Activated CD4-positive, alpha-beta memory T cell treated with anti-CD3 and anti-CD28 coated beads, Interleukin-2, amount 10 ng/mL, durations not matched to agents 7 days and 5 days (primary cell): ENCODE measurements at places on chromosomes 2 and 18.

- H3K36me3 ChIP-seq: no peaks in the 10 kb centered on the region
- H3K4me1 ChIP-seq: no peaks in the 10 kb centered on the region
- H3K27me3 ChIP-seq: no peaks in the 10 kb centered on the region
These were observed 496.3 kb downstream of the SLC4A3 start for GRCh38 chr2:220123751-220124150.

DNA sequence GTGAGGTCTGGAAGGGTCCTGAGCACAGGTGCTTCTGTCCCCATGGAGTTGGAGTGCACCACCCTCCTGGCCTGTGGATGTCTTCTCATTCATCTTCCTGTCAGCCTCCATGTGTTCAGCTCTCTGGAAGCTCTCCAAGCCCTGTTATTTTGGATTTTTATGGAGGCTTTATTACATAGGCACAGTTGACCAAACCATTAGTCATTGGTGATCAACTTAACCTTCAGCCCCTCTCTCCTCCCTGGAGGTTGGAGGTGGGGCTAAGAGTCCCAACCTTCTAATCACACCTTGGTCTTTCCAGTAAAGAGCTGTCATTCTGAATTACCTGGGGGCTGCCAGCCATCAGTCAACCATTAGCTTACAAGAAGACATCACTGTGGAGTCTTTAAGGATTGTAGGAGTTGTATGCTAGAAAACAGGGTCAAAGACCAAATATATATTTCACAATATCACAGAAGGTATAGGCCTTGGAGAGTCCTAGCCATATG, 7.5 kb upstream of the MCFD2 start:
- no peak overlapping the region for H3K4me3 ChIP-seq
- no peak overlapping the region for H3K27ac ChIP-seq
- no peak for DNase-seq
- H3K4me1 ChIP-seq: peaks cover 19% of the 10 kb centered on the region
- H3K36me3 ChIP-seq: peaks cover 17% of the 10 kb centered on the region

DNA sequence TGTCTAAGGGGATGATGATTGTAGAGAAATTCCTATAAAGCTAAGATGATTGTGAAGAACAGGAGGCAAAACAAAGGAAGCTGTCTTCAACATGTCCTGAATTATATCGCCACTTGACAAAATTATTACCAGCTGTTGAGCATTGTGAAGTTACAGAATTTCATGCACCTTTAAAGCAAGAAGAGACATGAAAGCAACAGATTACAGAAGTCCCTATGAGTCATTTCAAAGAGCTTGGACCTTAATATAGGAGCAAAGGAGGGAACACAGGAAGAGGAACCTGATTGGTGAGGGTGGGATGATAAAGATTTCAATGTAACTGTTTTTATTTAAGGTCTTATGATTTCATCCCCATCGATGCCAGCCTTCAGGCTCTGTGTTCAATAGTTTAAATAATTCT, 526.9 kb upstream of the HNMT start:
- H3K4me1 ChIP-seq: no peaks in the 10 kb centered on the region
- DNase-seq: no peak
- H3K27ac ChIP-seq: no peak overlapping the region
- no peak overlapping the region for H3K4me3 ChIP-seq

GRCh38 chr2:29376541-29376940, 261.3 kb downstream of the CLIP4 start:
- H3K36me3 ChIP-seq: no peaks in the 10 kb centered on the region
- H3K4me1 ChIP-seq: no peaks in the 10 kb centered on the region
- DNase-seq: no peak
- H3K27me3 ChIP-seq: peaks cover 17% of the 10 kb centered on the region

DNA sequence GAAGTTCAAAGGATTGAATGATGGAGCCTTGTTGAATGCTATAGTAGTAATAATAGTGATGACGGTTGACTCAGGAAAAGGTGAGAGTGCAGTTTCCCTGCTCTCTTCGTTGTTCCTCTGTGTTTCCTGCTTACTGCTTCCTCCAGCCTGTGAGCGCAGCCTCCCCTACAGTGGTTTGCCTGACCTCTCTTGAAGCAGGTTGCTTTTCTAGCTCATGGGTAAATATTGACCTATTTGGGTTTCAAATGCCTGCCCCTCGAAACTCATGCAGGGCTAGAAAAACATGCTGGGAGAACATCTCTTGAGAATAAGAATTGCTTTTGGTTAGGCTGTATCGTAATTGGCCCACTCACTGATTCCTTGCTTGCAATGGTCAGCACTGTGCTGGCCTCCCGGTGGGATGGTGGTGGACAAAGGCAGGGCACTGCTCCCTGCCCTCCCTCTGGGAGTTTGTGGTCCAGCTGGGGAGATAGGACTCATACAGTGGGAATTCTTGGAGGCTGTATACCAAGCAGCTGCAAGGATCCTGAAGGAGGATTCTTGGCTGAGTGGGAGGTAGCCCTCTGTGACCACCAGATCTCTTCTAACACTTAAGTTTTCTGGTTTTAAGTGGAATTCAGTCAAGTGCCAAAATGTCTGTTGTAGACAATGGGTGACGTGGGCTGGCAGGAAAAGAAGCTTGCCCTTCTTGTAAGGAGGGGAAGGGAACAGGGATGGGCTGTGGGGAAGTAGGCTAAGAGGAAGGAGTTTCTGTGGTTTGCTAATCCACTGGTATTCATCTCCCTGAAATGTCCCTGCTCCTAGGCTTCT, 5.4 kb upstream of the RNF181 start:
- H3K4me3 ChIP-seq: no peak overlapping the region
- H3K36me3 ChIP-seq: peaks cover 14% of the 10 kb centered on the region
- peaks cover 44% of the 10 kb centered on the region for H3K4me1 ChIP-seq
- H3K27me3 ChIP-seq: no peaks in the 10 kb centered on the region
- H3K27ac ChIP-seq: no peak overlapping the region
